ENCODE measurements at places on chromosomes 4 and X. TPM values are rescaled to one million over a fixed set of nuclear protein-coding genes. Genes with fewer than 3 reads are reported as not detected.

Gene GK
- 2.0 TPM for total RNA-seq

Gene EREG
- total RNA-seq, result 37.9 TPM

Gene VSIG1
- 0.43 TPM for total RNA-seq

Gene TCEAL2
- not detected for total RNA-seq

Gene LUZP4
- not detected for total RNA-seq

Gene ZAR1
- total RNA-seq, result 0.06 TPM

Gene IL21
- total RNA-seq, result not detected

Gene ASB5
- total RNA-seq, result 0.02 TPM

Gene CCKAR
- not detected for total RNA-seq

Gene DCLK2
- total RNA-seq, result 9.0 TPM

Gene PRRG3
- total RNA-seq, result not detected

Data from A549 treated with CORT108297 at 1 μM for 4 hours (cell line).